Activated naive CD8-positive, alpha-beta T cell treated with anti-CD3 and anti-CD28 coated beads for 36 hours (primary cell): ENCODE measurements at places on chromosomes 12 and 14.

- no peak for DNase-seq
Measured at GRCh38 chr14:42163136-42163535, 556.5 kb downstream of the LRFN5 start.

DNA sequence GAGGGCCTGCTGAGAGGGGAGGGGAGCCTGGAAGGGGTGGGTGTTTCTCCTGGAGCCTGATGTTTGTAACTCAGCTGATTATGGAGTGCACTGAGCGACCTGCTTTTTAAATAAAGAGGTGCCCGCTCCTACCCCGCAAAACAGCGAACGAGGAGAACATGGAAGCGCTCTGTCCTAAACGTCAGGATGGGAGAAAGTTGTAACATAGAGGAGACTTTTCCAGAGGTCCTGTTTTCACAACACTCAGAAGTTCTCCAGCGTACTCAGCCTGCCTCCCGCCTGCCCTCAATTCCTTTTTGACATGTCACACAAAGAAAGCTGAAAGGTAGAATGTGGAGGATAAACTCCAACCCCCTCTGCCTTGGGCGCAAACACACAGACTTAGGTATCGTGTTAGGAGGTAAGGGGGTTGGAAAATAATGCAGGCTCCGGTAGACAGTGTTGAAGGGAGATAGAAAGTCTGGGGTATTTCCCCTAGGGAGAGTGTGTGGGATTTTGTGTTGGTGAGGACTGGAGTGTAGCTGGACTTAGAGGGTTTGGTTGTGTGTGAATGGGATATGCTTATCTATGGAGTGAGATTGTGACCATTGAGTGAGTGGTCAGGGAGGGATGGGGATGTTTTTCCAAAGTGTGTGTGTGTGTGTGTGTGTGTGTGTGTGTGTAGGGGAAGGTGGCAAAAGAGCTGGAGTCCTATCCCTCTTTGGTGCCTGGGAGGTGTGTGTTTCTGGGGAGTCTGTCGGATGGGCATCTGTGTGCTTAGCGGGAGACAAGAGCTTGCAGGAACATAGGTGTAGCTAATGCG is 2.1 kb downstream of the NTF3 start:
- no peak for DNase-seq

GRCh38 chr12:57223191-57224165 is 6.0 kb upstream of the SHMT2 start:
- no peak for DNase-seq

GRCh38 chr12:1890119-1890703 is 28.2 kb downstream of the CACNA2D4 start:
- no peak for DNase-seq

DNA sequence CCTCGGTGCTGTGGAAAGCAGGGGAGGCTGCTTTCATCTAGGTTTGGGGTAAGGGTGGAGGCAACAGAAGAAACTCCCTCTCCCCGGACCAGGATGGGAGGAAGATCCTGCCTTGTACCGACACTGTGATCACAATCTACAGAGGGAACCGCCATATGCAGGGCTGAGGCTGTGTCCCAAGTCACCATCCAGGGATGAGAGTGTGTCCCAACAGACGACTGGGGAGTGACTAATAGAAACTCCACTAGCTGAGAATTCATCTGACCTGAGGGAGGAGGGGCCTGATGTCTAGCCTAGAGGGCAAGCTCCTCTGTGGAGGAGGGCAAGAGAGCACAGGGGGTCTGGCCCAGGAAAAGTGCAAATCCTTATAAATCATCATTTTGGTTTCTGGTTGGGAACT is 172.4 kb downstream of the CALM1 start:
- no peak for DNase-seq

DNA sequence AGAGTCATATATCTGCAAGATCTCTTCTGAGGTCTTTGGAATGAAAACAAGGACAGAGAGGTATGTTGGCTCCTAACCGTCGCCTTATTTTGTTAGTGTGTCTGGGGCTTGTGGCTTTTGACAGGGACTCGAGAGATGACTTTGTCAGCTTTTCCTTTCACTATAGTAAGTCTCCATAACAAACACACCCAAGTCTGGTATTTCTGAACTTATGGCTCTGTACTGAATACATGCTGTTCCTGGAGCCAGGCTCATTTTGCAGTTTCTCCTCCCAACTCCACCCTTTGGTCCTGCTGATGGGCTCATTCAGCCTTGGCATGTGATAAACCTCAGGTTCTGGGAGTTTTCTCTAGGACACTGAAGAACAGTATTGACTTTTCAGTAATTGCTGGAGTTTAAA is 27.7 kb upstream of the TMED10 start:
- no peak for DNase-seq

GRCh38 chr12:17456486-17456885 is 633.5 kb downstream of the RERGL start:
- no peak for DNase-seq

- no peak for DNase-seq
Measured at GRCh38 chr12:20150835-20151422, 217.4 kb upstream of the PDE3A start.

- DNase-seq = no peak
Measured at GRCh38 chr14:32434180-32434579, 105.1 kb downstream of the AKAP6 start.

DNA sequence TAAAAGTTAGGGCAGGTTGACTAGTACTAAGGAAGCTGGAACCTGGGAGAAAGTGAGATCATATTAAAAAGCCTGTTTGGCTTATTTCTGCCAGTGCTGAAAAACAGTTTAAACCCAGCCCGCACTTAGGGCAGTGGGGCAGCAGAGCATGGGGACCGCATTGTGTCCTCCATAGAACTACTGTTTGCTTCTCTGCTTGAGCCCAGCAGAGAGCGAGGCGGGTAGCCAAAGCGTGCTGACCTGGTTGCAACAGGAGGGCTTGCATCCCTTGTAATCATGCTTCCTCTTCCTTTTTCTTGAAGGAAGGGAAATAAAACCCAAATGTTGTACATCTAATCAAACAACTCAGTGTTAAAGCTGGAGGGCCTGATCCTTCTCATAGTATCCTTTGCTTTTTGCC is 82.5 kb upstream of the HOXC13 start:
- no peak for DNase-seq

GRCh38 chr14:89221109-89221810 is 195.8 kb downstream of the FOXN3 start:
- DNase-seq = no peak
